Kasumi-1 (cell line): ENCODE measurements at places on chromosomes 4 and X.

DNA sequence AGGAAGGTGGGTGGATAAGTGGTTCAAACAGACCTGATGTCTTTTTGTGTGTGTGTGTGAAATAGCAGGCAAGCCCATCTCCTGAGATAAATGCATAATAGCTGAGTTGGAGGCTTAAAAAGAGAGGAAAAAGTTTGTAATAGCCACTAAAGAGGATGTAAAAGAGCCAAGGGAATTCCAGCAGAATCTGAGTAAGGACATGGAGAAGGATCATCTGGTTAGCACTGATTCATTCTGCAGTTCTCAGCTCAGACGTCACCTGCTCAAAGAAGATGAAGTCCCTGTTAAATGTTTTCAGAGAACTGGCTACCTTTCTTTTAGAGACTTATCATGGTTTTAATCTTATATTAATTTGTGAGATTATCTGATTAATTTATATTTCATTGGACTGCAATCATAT lies 21.0 kb upstream of the IL13RA2 start:
- no peak for DNase-seq

GRCh38 chr4:109532182-109532581 lies 27.9 kb upstream of the MCUB start:
- DNase-seq: no peak

GRCh38 chrX:45756557-45756956 lies 555.9 kb upstream of the DIPK2B start:
- DNase-seq: no peak

DNA sequence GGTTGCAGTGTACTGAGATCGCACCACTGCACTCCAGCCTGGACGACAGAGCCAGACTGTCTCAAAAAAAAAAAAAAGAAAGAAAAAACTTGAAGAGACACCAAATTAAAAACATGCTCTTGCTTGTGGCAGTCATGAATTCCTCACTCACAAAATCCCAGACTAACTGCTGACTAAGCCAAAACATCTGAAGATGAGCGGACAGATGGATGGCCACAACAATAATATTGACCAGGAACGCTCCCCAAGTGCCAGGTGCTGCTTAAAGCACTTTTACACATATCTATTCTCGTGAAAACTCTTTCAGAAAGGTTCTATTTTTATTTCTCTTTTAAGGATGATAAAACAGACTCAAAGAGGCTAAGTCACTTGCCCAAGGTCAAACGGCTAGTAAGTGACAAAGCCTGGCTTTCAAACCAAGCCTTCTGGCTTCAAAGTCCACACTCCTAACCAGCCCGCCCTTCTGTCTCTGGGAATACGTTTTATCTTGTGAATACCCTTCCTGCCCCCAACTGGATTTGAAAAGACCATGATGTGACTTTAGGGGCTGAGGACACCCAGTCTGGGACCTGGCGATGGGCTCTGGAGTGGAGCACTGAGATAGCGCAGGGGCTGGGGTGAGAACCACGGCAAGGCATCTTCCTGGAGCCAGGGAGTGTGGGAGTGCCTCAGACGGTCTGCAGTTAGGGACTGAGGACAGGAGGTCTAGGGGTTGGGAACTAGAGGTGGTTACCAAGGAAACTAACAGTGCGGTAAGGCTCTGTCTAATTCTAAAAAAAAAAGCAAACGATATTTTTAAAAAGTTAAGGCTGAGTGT lies 9.5 kb upstream of the CXCR3 start:
- DNase-seq: no peak

DNA sequence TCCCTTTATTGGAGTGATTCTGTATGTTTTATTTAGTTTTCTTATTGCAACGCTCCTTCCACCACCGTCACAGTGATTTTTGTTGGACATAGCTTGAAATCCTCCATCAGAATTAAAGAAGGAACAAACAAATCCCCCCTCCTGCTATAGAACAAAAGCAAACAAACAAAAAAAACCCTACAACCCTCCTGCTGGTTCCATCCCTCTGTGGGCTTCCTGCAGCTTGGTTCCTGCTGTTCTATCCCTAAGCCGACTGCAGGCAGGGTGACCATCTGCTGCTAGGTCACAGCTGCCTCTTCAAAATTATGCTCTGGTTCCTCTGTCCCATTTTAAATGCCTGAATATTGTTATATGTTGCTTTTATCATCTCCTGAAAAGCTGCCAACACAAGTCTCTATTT lies 116.8 kb upstream of the AGA start:
- no peak for DNase-seq

DNA sequence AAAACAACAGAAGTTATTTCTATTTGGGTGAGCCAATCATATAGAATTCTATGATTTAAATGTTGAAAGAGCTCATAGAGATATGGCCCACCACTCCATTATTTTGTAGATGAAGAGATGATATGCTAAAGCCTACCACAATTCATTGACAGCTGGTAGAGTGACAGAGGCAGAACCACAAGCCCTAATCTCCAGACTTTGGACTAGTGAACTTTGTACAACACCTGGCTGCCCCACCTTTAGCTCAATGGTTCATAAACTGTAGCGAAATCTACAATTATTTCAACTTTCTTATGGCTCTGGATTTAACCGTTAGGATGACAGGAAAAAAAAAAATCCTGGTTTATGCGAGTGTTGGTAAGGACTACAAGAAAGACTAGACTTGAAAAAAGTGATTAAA lies 50.9 kb downstream of the PRKG2 start:
- no peak for DNase-seq

GRCh38 chrX:3599802-3600430 lies 113.5 kb downstream of the PRKX start:
- DNase-seq: no peak

DNA sequence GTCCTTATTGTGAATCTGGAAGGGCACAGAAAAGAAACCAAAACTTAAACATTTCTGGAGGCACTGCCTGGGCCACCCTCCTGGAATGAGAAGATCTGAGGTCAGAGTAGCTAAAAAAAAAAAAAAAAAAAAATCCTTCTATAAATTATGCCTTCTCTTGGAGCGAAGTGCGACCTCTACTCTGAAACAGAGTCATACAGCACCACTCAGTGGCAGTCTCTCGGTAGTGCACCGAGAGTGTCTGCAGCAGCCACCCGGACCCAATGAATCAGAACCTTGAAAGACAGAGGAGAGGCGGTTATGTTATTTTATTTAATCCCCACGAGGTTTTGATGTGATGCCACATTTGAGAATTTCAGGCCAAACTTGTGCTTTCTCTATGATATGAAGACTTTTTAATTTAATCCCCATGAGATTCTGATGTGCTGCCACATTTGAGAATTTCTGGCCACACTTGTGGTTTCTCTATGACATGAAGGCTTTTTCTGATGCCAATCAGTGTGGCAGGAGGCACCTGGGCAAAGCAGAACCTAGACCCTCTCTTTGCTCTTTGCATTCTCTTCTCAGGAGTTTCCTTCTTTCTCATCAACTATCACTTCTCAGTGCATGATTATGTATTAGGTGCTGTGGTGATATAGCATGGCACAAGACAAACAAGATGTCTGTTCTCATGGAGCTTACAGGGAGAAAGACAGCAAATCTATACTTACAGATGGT lies 5.6 kb upstream of the CT47C1 start:
- DNase-seq: peak; percentile 35

DNA sequence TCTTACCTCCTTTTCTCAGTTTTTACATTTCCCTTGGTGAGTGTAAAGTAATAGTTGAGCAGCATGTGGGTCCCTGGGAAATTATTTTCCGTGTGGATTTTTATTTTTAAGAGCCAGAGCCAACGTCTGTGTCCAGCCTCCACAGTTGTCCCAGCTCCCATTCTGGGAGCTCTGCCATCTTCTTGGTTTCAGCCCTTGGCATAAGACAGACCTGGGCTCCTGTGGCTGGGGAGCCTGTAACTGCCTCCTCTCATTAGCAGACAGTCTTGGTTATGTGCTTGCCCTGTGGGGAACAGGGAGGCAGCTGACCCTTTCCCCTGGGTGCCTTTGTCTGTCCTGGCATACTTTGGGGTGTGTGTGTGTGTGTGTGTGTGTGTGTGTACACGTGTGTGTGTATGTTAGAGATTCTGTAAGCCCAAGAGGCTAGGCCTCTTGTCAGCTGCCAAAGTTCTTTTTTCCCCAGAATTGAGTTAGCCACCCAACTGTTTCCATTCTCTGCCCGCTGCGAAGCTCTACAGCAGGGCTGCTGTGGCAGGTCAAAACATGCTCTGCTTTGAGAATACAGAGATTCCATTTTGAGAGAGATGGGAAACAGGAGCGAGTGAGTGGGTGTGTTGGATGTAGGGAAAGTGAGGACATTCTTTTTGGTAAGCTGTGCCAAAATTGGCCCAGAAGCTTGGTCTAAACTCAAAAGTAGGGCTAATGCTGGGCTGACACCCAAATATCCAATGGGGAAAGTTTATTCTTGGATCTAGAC lies 140.7 kb downstream of the TMEM164 start:
- no peak for DNase-seq

DNA sequence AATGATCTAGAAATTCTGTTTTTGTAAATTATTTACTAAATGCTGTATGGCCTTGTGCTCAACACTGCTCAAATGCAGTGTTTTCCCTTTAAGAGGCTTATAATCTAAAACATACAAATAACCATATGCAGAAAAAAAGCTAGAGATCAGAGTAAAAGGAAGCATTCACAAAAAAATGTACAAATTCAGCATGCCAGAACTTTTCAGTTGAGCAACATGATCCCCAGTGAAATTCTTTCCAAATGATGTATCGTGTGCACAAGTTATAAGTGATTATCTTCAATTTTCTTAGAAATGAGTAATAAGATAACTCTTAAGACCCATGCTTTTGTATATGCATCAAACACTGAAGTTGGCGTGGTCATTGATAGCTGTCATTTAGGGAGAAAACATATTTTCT lies 5.0 kb downstream of the GPC3 start:
- no peak for DNase-seq

DNA sequence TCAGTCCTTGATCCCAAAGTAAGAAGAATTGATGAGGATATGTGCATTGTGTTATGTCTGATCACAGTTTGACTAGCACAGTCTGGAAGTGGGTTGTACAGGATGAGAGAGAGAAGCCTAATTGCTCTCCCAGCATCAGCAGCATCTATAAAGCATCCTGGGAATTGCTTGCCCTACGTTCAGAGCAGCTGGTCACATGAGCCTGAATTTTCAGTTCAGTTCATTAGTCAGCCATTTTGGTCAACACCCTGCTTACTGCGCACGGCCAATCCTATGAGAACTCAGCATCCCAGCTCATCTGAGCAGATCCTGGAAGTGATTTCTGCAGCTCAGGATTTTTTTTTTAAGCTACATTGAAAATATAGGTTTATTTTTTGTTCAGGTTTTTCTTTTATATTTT lies at the start of gene RUFY3:
TSS of gene RUFY3 (plus strand) at position 218 of the 400 bp plus-strand sequence. CDS start 610 bp downstream, outside the sequence.
- DNase-seq: no peak

- peak; percentile 18 for DNase-seq
Measured at GRCh38 chr4:42673082-42673425, 16.1 kb upstream of the ATP8A1 start.

DNA sequence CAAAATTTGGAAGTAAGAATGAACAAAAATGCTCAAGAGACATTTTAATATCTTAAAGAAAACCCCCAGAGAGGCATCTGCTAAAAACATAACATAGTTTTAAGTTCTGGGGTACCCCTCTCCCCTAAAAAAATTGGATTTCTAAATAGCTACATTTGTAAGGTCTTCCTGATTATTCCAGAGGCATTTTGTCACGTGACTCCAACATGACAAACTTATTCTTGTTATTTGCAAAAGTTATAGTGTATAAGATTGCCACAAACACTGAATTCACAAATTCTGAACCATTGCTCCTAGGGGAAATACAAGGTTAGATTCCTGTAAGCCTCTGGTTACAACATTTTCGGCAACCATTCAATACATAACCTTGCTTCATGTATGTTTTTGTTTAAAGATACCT lies 73.4 kb downstream of the COL25A1 start:
- DNase-seq: no peak

DNA sequence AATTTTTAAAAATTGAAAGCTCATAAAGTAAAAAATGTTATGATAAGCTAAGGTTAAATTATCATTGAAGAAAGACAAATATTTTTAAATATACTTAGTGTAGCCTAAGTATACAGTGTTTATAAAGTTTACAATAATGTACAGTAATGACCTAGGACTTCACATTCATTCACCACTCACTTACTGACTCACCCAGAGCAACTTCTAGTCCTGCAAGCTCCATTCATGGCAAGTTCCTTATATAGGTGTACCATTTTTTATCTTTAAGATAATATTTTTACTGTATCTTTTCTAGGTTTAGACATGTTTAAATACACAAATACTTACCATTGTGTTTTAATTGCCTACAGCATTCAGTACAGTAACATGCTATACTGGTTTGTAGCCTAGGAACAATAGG lies 112.3 kb upstream of the RADX start:
- no peak for DNase-seq

DNA sequence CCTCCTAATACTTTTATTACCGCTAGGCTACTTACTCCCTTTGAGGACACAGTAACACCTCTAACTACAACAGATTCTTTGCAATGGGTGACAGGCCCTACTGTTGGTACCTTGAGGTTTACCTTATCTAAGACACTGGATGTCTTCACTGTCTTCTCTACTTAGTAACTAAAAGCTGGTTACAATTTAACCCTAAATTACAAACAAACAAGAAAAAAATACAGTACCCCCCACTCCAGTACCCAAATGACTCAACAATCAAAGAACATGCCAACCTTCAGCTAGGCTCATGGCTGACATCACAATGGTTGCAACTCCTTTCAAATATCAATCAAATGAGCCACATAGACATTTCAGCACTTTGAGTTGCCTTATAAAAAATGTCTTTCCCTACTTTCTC lies 198.0 kb downstream of the GUCY2F start:
- no peak for DNase-seq

- DNase-seq: no peak
Measured at GRCh38 chr4:43243433-43244116, 351.1 kb downstream of the GRXCR1 start.

DNA sequence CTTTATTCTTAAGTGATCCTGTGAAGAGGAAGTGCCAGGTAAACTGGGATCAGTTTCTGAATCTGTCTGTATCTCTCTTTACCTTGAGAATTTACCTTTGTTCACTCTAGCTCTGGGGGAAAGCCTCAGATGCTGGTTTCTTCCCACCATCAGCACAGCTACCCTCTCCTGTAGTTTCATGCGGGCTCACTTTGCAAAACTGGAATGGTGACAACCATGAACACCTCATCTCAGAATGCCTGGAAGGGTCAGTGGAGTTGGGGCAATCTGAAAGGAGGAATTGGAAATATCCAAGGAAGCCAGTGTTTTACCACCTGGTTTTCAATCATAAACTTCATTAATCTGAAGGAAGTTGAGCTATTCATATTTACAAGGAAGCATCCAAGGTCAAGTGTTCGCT lies 30.8 kb upstream of the DCX start:
- no peak for DNase-seq

- no peak for DNase-seq
Measured at GRCh38 chr4:7963691-7964090, 24.0 kb upstream of the AFAP1 start.

GRCh38 chrX:53281321-53281822 lies at the start of gene IQSEC2:
Gene IQSEC2 (minus strand): TSS chrX:53281584.
- DNase-seq: peak; percentile 49

DNA sequence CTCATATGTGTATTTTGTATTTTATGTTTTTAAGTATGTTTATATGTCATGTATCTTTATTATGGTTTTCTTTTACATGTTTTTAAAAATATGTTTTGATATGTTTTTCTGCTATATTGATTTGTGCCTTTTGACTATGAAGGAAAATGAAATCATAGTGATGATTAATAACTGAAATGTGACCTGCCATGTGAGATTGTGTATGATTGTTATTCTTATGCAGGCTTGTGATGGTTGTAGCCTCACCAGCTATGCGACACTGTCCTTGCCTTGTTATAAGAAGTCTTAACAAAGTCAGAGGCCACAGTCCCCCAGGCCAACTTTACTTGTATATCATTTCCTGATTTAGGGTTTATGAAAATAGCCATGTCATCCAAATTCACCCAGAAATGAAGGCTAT lies 83.2 kb downstream of the TMEM131L start:
- DNase-seq: no peak
